Activated CD8-positive, alpha-beta memory T cell treated with anti-CD3 and anti-CD28 coated beads, Interleukin-2, amount 10 ng/mL, durations not matched to agents 7 days and 5 days (primary cell): ENCODE measurements at places on chromosomes 5 and 9.

- DNase-seq, result peak; percentile 76
Observed at GRCh38 chr9:35749515-35750255, 598 bp downstream of the RGP1 start.

DNA sequence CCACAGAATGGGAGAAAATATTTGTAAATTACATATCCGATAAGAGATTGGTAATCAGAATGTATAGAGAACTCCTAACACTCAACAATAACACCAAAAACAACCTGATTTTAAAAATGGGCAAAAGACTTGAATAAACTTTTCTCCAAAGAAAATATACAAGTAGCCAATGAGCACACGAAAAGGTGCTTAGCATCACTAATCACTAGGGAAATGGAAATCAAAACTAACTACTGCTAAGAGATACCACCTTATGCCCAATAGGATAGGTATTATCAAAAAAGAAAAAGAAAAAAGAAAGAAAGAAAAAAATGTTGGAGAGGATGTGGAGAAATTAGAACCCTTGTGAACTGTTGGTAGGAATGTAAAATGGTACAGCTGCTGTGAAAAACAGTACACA, 212.1 kb downstream of the TLR4 start:
- DNase-seq, result no peak

- no peak for DNase-seq
Observed at GRCh38 chr9:119071636-119072035, 297.6 kb downstream of the BRINP1 start.

DNA sequence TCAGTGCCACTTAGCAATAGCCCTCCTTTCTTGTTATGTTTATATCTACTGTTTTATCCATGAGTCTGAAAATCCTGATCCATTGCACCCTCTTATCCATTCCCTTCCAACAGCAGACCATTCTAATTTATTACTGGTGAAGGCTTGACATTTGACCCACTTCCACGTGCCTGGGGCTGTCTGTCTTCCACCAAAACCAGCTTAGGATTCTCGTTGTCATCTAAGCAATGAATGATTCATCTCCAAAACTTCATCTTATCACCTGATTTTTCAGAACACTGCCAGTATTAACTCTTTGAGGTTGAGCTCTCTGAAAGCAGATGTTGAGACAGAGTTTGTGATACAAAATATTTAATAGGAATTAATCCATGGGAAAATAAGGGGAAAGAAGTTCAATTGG, 277.8 kb upstream of the FBXL7 start:
- no peak for DNase-seq

- DNase-seq, result no peak
Observed at GRCh38 chr9:129380961-129381401, 202.9 kb upstream of the IER5L start.

GRCh38 chr5:147648597-147648996, 133.9 kb downstream of the JAKMIP2 start:
- no peak for DNase-seq

GRCh38 chr9:128020692-128021091, 39.9 kb upstream of the EEIG1 start:
- no peak for DNase-seq

DNA sequence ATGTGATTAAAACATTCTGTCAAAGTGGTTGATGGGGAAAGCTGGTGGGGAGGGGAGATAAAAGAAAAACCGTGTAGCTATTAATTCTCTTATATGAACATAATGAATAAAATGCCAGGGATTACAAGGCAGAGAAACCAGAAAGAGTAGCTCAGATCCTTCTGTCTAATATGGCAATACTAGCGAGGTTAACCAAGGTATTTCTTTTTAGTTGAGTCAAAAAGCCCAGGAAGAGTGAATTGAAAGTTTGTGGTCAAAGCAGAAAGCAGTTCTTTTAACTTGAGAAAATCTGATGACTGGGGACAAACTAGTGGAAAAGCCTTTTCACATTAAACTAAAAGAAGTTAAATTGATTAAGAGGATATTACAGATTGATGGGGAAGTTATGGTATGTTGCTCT, 76.0 kb downstream of the ERBIN start:
- DNase-seq, result no peak

DNA sequence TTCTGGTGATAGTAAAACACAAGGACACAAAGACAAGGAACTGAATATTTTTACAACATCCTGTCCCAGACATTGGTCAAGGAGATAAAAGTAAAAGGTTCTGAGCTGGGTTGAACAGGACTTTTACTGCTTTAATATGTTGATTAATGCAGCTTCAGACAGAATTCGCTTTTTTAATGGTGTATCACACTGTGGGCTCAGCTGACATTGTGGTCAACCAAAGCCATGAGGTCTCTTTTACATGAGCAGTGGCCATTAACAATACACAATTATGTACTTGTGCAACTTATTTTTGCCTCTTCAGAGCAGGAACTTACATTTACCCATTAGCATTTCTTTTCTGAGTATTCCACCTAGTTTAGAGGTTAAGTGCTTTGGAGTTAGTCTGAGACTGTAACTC, 22.8 kb upstream of the ERBIN start:
- DNase-seq, result no peak

DNA sequence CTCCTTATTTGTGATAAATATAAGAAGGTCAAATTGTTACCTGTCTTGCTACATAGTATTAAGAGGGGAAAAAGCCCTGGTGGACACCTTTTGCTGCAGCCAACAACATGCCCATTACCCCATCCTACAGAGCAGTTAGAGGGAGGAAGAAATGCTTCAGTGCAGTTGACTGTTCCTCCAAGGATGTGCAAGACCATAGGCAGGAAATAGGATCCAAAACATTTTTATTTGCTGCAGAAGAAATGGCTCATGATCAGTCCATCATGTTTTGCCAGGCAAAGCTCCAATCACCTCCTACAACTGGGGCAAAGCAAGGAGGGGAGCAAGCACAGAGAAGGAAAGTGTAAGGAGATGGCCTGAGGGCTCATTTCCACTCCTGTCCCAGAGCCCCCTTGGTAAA, 399.1 kb upstream of the PIK3R1 start:
- no peak for DNase-seq

- DNase-seq, result peak; percentile 58
Observed at GRCh38 chr5:66882606-66883227, 286.5 kb downstream of the MAST4 start.

- no peak for DNase-seq
Observed at GRCh38 chr9:107226421-107226820, 56.7 kb upstream of the RAD23B start.

DNA sequence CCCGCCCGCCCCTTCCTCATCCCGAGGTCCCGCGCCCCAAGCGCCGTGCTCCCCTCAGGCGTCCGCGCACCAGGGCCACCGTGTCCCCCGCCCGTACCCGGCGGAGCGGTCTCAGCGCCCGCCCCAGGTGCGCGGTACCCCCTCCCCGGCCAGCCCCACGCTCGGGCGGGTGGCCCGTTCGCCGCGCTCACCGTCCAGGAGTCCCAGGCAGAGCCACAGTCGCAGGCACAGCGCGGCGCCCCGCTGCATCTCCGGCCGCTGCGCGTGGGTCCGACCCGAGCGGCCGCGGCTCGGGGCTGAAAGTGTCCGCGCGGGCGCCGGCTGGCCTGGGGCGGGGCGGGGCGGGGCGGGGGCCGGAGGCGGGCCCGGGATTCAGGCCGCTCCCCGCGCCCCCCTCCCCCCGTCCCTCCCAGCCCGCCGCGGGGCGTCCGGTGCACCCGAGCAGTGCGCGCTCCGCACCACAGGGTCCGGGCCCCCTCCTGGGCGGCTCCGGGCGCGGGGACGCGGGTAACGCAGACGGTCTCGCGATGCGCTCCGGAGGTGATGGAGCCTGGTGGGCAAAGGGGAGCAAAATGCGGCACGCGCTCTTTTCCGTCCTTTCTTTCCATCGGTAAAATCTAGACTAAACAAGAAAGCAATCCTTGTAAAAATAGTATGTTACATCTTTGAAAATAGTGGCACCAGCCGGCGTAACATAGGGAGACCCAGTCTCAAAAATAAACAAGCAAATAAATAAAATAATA, at the start of gene FLT4:
TSS of gene FLT4 (minus strand) at position 304 of the 743 bp plus-strand sequence. CDS start at position 249, 55 bp downstream.
- DNase-seq, result no peak

GRCh38 chr9:112166176-112167140, 8.6 kb downstream of the SUSD1 start:
- DNase-seq, result no peak

DNA sequence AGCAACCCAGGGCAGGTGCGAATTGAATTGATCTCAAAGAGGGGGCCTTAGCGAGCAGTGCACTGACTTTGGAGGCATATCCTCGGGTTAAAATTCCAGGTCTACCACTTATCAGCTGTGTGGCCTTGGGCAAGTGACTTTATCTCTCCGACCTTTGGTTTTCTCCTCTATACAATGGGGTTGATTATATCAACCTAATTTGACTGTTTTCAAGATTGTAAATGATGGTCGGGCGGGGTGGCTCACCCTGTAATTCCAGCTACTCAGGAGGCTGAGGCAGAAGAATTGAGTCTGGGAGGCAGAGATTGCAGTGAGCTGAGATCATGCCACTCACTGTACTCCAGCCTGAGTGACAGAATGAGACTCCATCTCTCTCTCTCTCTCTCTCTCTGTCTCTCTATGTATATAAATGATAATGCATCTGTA, 18.7 kb downstream of the SPRY4 start:
- DNase-seq, result no peak

DNA sequence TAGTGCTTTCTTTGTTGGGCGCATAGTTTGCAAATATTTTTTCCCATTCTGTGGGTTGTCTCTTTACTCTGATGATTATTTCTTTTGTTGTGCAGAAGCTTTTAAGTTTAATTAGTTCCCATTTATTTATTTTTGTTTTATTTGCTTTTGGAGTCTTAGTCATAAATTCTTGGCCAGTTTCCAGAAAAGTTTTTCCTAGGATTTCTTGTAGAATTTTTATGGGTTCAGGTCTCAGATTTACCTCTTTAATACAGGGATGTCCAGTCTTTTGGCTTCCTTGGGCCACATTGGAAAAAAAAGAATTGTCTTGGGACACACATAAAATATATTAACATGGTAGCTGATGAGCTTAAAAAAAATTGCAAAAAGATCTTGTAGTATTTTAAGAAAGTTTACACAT, 122.0 kb downstream of the WDR70 start:
- DNase-seq, result no peak

DNA sequence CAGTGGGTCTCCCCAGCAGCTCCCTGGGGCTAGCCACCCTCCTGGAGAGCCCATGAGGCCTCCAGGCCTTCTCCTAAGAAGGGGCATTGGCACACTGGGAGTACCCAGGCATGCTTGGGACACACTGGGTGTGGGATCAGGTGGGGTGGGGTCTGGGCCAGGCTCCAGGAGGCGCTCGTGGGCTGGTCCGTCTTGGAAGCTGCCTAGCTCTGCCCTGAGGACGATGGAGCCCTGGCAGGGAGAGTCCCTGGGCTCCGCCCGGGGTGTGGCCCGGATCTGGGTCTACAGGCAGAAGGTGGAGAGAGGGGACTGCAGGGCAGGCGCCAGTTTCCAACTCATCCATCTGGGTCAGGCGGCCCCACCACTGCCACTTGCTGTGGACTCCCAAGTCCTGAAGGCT, 2.4 kb downstream of the PRRX2 start:
- no peak for DNase-seq

- DNase-seq, result peak; percentile 62
Observed at GRCh38 chr5:158382473-158382872, 523.5 kb upstream of the CLINT1 start.

DNA sequence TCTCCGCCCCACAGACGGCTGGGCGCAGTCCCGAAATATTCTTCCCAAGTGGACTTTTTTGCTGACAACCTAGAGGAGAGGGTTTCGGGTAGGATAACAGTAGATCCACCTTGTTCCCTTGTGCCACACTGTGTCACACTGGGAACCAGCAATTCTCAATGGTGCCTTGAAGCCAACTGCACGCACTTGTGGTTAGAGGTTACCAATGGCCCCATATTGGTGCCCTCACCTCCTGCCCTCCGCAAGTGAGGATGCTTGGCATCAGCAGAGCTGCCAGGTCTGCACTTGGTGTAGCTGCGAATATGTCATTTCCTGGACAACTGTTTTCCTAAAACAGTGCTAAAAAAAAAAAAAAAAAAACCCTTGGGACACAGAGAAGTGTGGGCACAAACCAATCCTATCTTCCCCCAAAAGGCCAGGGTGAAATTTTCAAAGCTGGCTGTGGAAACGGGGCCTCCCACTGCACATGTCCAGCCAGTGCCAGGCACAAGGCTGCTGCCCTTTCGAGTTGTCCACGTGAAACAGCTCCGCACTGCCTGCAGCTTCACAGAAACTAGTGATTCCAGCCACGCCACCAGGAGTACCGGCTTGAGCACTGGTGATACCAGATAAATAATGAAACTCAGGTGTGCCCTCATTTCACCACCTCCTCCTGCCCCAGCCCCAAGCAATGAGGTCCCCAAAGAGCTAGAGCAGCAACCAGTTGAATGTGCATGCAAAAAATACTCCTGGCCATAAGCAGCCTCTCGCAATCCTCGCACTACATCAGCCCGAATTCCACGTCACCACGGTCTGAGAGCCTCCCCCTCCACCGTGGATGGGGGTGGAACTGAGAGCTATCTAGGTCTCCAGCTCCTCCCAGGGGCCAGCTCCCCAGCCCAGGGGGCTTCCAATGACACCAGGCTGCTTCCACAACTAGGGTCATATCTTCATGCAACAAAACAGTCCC, 51.2 kb downstream of the USP20 start:
- peak; percentile 82 for DNase-seq

- no peak for DNase-seq
Observed at GRCh38 chr5:15776346-15776745, 276.4 kb downstream of the FBXL7 start.

DNA sequence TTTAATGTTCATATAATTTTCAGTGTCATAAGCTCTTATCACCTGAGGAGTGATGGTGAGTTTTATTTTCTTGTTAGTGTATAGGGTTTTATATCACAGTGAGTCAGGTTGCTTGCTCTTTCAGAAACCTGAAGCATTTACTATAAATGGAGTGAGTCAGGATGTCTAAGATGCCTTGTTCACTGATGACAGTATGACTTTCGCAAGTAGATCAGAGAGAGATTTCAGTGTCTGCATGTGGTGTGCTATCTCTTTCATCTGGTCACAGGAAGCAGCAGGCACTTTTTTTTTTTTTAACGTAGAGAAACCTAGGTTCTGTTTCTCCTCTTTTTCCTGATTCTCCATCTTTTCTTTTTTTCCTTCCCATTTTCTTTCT, 237.1 kb downstream of the DMRTA1 start:
- no peak for DNase-seq

DNA sequence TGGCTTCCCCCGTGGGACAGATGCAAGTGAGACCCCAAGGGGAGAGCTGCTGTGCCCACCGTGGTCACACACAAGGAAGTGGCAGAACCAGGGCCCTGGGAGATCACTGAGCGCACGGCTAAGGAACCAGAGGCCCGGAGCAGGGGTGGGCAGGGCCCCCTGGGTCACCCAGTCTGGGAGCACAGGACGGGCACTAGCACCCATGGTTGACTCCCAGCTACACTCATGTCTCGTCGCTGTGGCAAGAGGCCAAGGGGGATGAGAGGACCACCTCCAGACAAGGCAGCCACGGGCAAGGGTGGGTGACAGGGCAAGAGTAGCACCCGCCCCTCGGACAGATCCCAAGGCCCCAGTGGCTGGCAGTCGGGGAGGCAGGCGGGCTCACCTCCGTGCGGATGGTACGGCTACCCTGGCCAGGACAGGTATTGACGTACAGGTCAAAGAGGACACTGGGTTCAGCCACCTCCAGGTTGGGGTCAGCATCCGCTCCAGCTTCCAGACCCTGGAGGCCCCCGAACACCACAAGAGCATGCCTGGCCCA, 5.1 kb downstream of the ENDOG start:
- no peak for DNase-seq

- DNase-seq, result no peak
Observed at GRCh38 chr9:91802391-91802790, 147.6 kb downstream of the ROR2 start.

- DNase-seq, result peak; percentile 65
Observed at GRCh38 chr5:115461506-115462290, 82.9 kb downstream of the FEM1C start.
